ENCODE measurements at places on chromosomes 4 and X.

DNA sequence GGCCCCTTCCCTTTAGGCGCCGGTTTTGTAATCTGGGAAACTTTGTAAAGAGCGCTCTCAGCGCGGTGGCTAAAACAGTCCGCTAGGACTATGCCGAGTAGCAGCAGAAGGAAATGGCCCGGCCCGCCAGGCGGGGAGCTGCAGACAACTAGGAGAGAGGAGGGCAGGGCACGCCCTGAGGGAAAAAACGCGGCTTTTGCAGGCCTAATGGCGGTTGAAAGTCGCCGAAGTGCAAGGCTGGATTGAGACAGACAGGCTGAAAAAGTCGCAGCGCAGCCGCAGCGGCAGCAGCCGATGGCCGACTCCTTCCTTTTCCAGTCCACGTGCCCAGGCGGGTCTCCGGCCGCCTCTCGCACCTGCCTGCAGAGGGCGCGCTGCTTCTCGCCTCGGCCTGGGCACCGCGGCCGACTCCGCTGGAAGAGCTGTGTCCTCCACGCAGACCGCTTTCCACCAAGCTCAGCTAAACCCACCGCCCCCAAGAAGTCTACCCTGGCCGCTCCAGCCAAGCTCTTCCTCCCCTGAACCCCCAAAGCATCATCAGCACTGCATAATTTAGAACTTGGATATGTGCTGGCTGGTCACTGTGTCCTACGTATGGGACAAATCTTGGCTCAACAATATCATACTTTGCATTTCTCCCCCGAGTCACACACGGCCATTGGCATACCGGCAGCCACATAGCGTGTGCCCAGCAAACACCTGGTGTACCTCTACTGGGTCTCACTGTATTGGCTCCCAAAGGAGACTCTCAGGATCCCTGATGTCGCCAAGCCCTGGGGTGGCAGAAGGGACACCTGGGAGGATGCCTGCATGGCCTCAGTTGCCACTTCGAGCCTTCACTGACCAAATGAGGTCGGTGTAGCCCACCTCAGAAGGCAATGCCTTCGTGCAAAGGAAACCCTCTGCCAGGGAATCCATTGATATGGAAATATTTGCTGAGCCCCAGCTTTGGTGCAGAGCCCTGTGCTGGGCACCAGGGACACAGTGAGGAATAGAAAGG, 14.5 kb downstream of the SLC25A5 start:
- peak; percentile 50 for DNase-seq

DNA sequence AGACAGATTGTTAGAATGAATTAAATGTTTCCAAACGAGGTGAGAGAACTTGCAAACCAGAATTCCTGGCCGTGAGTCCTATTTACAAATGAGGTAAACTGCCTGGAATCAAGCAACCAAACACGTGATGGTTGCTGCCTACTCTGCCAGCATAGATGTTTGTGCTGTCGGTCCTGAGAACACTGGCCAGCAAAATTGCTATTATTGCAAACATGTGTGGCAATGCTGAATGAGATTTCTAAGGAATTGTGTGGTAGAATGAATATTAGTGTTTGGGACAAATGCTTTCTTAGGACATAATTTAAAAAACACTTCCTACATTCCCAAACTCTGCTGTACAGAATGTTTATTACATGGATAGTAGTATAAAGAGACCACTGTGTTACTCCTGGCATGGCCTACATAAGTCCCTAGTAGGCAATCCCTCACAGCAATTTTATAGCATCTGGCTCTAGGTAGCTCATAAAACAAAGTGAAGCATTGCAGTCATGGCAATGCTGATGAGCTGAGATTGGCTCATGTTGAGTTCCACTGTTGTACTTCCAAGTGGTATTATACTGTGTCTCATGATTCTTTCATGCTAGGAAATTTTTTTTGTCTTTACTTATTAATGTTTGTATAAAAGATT, 605.2 kb upstream of the EPHA5 start:
- DNase-seq: peak; percentile 5

DNA sequence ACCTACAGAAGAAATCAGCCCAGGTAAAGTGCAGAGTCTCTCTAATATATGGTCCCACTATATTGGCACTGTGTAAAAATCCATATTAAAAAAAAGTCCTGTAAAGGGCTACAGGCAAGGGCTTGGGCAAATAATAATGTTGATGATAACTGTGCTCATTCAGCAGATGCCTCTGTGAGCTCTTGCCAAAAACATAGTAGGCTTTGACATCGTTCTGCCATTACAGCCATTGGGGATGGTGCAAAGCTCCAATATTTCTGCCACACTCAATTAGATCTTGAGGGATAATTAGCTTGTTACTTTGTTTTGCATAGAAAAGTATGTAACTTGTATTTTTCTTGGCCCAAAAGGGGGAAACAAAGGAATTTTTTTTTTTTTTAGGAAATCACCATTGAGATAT, 645.5 kb upstream of the FAM241A start:
- DNase-seq: no peak

DNA sequence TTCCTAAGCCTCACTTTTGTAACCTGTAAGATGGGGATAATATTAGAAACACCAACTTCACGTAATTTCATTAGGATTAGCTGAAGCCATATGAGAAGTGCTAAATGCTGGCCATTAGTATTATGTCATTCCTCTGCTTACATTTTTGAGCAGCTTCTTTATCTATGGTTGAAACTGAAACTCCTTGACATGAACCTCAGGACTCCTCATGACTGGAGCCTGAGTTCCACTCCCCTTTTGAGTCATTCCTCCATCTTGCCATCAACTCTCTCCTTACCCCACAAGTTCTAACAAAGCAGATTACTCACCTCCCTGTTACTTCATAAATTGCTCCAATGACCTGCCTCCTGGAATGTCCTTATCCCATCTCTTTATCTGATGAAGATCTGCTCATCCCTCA, 123.2 kb upstream of the KCNIP4 start:
- no peak for DNase-seq

GRCh38 chr4:75629239-75629638, 1.1 kb downstream of the CDKL2 start:
- peak; percentile 90 for DNase-seq

GRCh38 chr4:83490876-83491450, 6.1 kb upstream of the ABRAXAS1 start:
- DNase-seq: peak; percentile 28

- no peak for DNase-seq
Measured at GRCh38 chr4:183370786-183371185, 48.6 kb upstream of the CLDN24 start.

DNA sequence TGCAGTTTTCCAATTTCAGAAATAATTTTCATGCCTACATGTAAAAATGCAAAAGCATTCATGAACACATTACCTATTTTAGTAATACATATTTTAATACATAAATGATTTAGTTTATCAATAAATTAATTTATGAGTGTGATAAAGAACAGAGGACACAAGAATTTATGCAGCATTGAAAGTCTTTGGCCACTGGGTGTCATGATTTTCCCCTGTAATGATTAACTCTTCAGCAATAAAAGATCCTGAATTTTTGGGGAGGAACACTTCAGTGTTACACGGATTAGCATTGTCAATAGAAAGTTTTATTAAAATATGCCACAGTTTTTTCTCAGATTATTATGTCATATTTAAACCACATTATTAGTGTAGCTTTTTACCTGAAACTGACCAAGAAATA, 8.6 kb upstream of the VCX2 start:
- peak; percentile 1 for DNase-seq

DNA sequence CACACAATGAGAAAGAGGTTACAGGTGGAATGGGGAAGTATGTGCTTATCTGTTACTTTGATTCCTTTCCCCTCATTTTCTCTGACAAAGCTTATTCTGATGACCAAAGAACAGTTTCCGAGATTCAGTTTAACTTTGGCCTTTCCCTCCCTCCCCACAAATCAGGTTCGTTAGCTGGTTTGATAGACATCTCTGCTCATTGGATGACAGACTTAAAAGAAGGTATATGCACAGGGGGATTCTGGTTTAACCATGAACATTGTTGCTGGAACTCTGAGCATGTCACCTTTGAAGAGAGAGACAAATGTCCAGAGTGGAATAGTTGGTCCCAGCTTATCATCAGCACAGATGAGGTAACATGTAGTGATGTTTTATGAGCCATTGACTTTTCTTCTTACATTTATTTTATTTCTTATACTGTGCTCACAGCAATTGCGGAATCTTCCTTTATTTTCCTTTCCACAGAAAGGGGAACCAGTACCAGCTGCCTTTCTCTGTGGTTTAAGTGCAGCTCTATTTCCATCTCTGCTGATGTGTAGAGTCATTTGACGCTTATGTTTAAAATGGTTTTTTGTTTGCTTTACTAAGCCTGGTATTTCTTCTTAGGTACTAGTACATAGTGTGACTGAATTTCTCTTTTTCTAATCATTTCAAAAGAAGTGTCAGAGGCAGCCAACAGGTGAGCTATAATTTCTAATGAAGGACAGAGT, 125.0 kb downstream of the AKAP4 start:
- no peak for DNase-seq

GRCh38 chr4:45732161-45732560, 391.7 kb downstream of the GABRG1 start:
- no peak for DNase-seq

- DNase-seq: no peak
Measured at GRCh38 chrX:137198040-137198439, 164.2 kb upstream of the GPR101 start.

GRCh38 chrX:68396953-68397352, 36.3 kb downstream of the OPHN1 start:
- DNase-seq: no peak

DNA sequence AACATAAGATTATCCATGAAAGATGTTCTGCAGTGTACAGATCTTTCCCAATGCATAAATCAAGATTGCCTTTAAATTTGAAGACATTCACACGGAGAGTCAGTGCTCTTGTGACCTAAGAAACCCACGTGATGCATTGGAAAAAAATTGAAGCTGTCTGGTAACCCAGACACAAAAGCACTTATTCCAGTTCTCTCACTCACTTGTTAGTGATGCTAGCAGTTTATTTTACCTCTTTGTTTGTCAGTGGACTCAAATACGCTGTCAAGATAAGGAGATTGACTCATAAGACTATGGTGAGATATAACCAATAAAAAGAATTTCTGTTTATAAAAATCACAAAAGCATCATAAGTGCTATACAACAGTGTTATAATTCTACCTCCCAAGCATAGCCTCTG, 245.8 kb upstream of the SMIM31 start:
- no peak for DNase-seq

GRCh38 chrX:13024986-13025385, 19.4 kb downstream of the FAM9C start:
- DNase-seq: no peak

GRCh38 chr4:105632599-105632998, 75.9 kb downstream of the INTS12 start:
- no peak for DNase-seq

DNA sequence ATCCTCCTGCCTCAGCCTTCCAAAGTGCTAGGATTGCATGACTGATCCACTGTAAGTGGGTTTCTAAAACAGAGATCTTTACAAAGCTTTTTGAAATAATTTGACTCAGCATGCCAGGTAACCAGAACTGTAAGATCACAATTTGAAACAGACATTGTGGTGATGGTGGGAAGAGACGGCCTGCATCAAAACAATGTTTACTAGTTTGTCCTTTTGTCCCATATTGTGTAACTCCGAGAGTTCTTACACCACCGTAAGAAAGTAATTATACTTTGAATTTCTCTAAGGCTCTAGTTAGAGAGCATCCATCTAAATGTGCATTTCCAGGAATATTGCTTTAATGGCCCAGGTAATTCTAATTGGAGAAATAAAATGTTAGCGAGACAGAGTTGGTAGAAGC, 594 bp upstream of the ARHGAP24 start:
- no peak for DNase-seq

DNA sequence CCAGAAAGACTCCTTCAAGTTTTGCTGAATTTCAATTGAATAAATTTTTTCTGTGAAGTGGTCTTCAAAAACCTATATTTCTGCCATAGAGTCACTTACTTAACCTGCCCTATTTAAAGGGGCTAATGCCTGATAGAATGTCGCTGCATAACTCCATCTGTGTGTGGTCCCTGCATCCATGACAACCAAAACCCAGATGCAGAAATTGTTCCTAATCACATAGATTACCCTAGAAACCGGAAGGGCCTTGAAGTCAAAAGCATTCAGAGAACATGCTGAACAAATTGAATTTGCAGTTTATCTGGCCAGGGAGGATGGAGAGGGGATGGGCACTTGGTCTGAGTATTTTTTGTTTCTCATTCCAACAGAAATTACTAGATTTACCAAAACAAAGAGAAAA, 1.5 kb upstream of the PARM1 start:
- no peak for DNase-seq

DNA sequence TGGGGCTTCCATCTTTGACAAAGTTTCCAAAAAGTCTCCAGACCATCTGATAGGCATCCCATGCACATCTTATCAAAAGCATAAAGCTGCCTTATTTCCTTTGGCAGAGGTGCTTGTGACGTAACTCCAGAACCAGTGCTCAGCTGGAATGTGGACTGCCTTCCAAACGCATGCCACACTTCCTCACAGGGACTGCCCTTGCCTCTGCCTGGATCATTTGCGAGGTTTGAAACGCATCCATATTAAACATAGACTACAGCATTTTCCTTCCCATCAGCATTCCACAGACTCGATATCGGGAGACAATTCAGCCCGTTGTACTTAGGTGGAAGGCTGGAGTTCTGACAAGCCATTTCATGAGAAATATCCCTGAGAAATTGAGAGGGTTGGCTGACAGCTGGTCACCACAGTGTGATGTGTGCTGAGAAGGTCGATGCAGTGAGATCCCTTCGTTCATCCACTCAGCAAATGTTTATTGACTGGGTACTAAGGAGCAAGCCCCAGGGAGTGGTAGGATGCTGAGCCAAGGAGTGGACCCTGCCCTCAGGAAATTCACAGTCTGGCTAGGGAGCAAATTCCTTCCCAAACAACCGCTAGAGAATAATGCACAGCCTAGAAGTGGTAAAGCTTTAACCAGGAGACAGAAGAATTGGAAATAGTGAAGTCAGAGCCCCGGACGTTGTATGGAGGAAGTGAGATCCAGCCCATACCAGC, 376.0 kb downstream of the BCOR start:
- no peak for DNase-seq

GRCh38 chr4:124873361-124874171, 161.0 kb upstream of the ANKRD50 start:
- no peak for DNase-seq

DNA sequence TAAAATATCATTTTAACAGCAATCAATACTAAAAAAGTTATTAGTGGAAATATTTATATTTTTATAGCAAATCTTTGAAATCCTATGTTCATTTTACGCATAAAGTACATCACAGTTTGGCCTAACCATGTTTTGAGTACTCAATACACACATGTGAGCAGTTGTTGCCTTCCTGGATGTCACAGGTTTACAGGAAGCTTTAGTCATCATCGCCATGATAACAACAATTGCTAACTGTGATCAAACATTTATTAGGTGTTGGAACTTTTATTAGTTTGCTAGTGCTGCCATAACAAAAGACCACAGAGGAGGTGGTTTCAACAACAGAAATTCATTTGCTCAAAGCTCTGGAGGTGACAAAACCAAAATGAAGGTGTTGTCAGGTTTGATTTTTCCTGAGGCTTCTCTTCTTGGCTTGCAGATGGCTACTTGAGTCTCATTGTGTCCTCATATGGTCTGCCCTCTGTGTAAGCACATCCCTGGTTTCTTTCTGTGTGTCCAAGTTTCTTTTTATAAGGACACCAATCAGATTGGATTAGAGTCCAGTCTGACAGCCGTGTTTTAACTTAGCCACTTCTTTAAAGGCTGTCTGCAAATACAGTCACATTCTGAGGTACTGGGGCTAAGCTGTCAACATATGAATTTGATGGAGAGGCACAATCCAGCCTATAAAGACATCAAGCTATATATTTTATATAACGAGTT, 43.1 kb upstream of the BOD1L1 start:
- DNase-seq: no peak

- no peak for DNase-seq
Measured at GRCh38 chr4:116386856-116387255, 698.5 kb downstream of the TRAM1L1 start.

- DNase-seq: no peak
Measured at GRCh38 chr4:122873821-122874593, 47.4 kb downstream of the FGF2 start.

Measured in NCI-H510A treated with DMSO at 0.1 percent for 48 hours (cell line).